ENCODE measurements at places on chromosomes 4 and X. TPM values are rescaled to one million over a fixed set of nuclear protein-coding genes. Genes with fewer than 3 reads are reported as not detected.

Gene DYNLT3
- total RNA-seq, result 15.3 TPM

Gene ATOH1
- total RNA-seq, result not detected

GRCh38 chr4:158020176-158020575 is 152.6 kb downstream of the GASK1B start:
- no peak overlapping the region for H3K4me3 ChIP-seq
- H3K27me3 ChIP-seq, result no peaks in the 10 kb centered on the region
- no peaks in the 10 kb centered on the region for H3K4me1 ChIP-seq
- H3K27ac ChIP-seq, result no peak overlapping the region
- no peaks in the 10 kb centered on the region for H3K36me3 ChIP-seq
- DNase-seq, result no peak

Gene ITGB1BP2
- total RNA-seq, result 4.9 TPM

Gene GPR82
- total RNA-seq, result 0.08 TPM

GRCh38 chrX:121254336-121254735 is 206.9 kb downstream of the GLUD2 start:
- no peak for DNase-seq
- no peaks in the 10 kb centered on the region for H3K36me3 ChIP-seq
- H3K4me3 ChIP-seq, result no peak overlapping the region
- no peaks in the 10 kb centered on the region for H3K27me3 ChIP-seq
- no peak overlapping the region for H3K27ac ChIP-seq

Gene CTAG2
- total RNA-seq, result not detected

Gene SCD5
- 0.70 TPM for total RNA-seq

DNA sequence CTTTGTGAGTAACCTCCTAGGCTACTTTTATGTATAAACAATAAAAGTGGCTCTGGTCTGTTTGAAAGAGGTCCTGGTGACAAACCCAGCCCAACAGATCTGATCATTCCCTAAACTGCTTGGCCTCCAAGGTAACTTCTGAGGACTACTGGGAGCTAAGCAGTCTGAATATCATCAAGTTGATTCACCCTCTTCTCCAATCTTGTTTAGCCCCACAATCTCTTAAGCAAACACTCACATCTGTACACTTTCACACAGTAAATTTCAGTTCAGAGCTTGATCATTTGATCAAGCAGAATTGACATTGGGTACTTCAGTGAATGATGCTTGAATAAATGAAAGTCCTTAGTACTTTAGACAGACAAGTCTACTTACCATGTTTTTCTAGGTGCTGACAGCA is 74.7 kb downstream of the HCCS start:
- no peaks in the 10 kb centered on the region for H3K36me3 ChIP-seq
- DNase-seq, result no peak
- no peaks in the 10 kb centered on the region for H3K27me3 ChIP-seq
- no peak overlapping the region for H3K27ac ChIP-seq

DNA sequence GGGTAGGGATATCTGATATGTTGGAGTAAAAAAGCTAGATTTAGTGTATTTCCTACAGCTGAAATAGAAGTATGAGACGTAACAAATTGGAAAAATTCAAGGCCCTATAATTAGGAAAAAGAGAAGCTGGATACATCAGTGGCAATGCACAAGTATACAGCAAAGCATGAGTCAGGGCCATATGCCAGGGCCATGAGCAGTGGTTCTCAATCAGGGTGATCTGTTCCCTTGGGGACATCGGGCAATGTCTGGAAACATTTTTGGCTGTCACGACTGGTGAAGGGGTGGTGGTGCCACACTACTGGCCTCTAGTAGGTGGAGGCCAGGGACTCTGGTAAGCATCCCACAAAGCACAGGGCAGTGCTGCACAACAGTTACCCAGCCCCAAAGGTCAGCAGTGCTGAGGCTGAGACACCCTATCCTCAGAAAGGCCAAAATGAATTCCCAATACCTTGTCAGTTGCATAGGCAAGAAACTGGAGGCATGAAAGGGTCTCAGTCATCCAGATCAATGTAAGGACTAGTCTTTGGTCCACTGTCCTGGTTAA is 36.8 kb upstream of the NAP1L5 start:
- peaks cover 13% of the 10 kb centered on the region for H3K36me3 ChIP-seq
- no peak overlapping the region for H3K4me3 ChIP-seq
- peaks cover 7% of the 10 kb centered on the region for H3K4me1 ChIP-seq
- DNase-seq, result no peak

DNA sequence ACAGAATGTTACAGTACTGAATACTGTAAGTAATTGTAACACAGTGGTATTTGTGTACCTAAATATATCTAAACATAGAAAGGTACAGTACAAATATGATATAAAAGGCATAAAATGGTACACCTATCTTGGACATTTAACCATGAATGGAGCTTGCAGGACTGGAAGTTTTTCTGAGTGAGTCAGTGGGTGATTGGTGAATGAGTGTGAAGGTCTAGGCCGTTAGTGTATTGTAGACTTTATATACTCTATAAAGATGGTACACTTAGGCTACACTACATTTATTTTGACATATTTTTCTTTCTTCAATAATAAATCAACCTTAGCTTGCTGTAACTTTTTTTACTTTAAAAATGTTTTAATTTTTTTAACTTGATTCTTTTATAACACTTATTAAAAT is 422.5 kb upstream of the FSTL5 start:
- H3K27ac ChIP-seq, result no peak overlapping the region
- H3K4me3 ChIP-seq, result no peak overlapping the region
- no peaks in the 10 kb centered on the region for H3K4me1 ChIP-seq
- no peak for DNase-seq

Gene KIF4A
- 19.4 TPM for total RNA-seq

DNA sequence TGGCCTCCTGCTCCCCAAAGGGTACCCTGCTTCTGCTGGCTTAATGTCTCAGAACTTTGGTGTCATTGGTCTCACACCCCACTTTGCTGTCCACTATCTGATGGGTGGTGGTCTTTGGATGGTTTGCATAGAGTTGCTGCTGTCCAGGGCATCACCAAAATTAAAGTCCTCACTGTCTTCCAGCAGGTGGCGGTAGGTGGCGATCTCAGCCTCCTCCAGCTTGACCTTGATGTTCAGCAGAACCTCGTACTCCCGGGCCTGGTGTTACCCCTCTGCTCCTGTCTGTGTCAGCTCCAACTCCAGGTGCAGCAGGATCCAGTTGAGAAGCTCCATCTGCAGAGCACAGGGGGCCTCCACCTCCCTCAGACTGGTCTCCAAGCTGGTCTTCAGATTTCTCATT is 1169.5 kb upstream of the PABPC4L start:
- DNase-seq, result no peak
- H3K27me3 ChIP-seq, result no peaks in the 10 kb centered on the region
- no peaks in the 10 kb centered on the region for H3K36me3 ChIP-seq
- no peaks in the 10 kb centered on the region for H3K4me1 ChIP-seq
- H3K4me3 ChIP-seq, result no peak overlapping the region

DNA sequence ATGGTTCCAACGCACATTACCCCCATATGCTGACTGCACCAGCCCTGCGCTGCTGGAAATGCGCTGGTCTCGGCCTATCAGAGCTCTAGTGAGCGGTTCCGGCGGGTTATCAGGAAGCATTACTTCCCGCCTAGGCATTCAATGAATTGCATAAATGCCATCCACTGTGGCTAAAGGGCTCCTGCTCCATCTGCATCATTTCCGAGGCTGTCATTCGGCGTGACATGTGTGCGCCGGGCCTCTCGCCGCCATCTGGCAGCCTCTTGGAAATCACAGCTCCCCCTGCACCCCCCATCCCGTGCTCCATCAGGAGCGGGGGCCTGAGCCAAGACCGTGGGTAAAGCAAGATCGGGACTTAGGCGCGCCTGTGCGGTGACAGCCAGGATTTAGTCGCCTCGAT is 64.4 kb downstream of the SEPSECS start:
- no peak for DNase-seq
- no peak overlapping the region for H3K4me3 ChIP-seq
- no peaks in the 10 kb centered on the region for H3K36me3 ChIP-seq
- no peak overlapping the region for H3K27ac ChIP-seq

Gene HSFX4
- not detected for total RNA-seq

- H3K36me3 ChIP-seq, result peaks cover 57% of the 10 kb centered on the region
- H3K4me1 ChIP-seq, result peaks cover 72% of the 10 kb centered on the region
- H3K27me3 ChIP-seq, result no peaks in the 10 kb centered on the region
- H3K27ac ChIP-seq, result peak overlapping the region; percentile 96
- H3K4me3 ChIP-seq, result peak overlapping the region; percentile 77
- DNase-seq, result peak; percentile 46
These were observed 557.6 kb upstream of the DIPK2B start for GRCh38 chrX:45758319-45758718.

DNA sequence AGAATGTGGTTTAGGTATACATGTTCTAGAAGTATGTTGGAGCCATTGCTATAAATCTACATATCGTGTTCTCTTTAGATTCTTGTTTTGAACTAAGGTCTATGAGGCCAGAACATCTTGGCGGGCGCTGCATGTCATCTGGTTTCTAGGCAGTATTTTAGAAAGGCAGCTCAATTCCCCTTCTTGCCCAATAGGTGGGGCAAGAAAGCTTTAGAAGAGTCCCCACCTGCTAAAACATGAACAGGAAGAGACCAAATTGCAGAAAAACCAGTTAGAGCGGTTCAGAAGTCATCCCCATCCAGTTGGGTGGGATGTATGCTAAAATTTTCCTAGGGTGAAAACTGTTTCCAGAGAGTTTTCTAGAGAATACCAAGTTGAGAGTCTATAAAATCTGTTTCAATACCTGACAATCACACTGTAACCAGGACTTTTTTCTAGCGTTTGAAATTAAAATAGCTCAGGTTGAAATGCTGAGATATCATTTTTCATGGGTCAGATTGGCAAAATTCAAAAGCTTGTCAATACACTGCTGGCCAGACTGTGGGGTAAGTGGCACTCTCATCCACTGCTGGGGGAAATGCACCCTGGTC is 17.5 kb upstream of the SH3KBP1 start:
- no peak overlapping the region for H3K4me3 ChIP-seq
- H3K27me3 ChIP-seq, result no peaks in the 10 kb centered on the region
- no peak overlapping the region for H3K27ac ChIP-seq
- H3K4me1 ChIP-seq, result peaks cover 19% of the 10 kb centered on the region
- H3K36me3 ChIP-seq, result no peaks in the 10 kb centered on the region

Gene PDCL2
- total RNA-seq, result not detected

- no peak overlapping the region for H3K27ac ChIP-seq
- H3K27me3 ChIP-seq, result peaks cover 2% of the 10 kb centered on the region
- no peak for DNase-seq
- peak overlapping the region; percentile 68 for H3K4me3 ChIP-seq
These were observed 277.6 kb downstream of the BCOR start for GRCh38 chrX:39819921-39820849.

- peaks cover 17% of the 10 kb centered on the region for H3K4me1 ChIP-seq
- H3K27me3 ChIP-seq, result no peaks in the 10 kb centered on the region
- H3K4me3 ChIP-seq, result no peak overlapping the region
These were observed 66.5 kb upstream of the MAP3K15 start for GRCh38 chrX:19581786-19582185.

Gene BMP15
- total RNA-seq, result not detected

DNA sequence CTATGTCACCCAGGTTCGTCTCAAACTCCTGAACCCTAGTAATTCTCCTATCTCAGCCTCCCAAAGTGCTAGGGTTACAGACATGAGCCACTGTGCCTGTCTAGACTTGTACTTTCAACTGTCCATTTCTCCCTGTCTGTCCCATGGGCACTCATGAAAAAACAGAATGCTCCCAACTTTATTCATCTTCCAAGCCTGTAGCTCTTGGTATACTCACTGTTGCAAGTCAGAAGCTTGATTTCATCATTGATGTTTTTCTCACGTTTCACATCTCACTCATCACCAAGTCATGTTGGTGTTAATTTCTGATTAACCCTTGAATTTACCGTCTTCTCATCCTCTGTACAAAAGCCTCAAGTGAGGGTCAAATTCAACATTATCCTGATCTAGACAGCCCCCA is 7.3 kb upstream of the SRP72 start:
- DNase-seq, result no peak
- H3K4me3 ChIP-seq, result no peak overlapping the region
- H3K4me1 ChIP-seq, result peaks cover 48% of the 10 kb centered on the region
- no peaks in the 10 kb centered on the region for H3K27me3 ChIP-seq
- peak overlapping the region; percentile 61 for H3K27ac ChIP-seq

Gene WNK3
- 0.02 TPM for total RNA-seq

DNA sequence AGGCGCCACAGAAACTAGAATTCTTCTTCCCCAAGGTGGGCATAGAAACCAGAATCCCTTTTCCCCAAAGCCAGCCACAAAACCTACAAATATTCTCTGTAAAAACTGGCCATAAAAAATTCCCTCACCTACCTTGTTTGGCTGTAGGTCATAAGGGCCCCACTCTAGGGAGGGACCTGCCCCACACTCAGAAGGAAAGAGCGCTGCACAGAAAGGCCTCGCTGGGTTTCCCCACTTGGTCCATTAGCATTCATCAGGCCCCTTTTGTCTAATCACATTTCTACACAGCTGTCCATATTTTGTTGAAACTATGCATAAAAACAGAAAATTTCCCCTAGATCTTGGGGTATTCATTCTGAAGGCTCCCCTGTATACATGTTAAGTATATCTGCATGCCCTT is 54.1 kb downstream of the PHKA2 start:
- no peaks in the 10 kb centered on the region for H3K4me1 ChIP-seq
- no peak overlapping the region for H3K27ac ChIP-seq
- H3K36me3 ChIP-seq, result peaks cover 3% of the 10 kb centered on the region

DNA sequence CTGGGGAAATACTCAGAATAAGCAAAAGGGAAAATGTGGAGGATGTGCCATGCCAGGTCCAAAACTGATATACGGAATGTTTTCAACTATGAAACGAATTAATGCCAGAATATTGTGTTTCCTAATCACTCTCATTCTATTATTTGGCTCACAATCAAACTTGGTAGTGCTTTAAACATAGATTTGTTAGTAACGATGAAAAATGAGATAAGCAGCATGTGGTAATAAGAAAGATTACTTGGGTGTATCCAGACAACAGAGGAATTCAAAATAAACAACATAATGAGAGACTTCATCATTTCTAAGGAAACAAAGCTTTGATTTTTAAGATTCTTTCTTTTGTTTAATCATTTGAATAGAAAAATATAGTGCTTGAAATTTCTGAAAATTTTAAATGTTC is 237.3 kb downstream of the TACR3 start:
- DNase-seq, result no peak
- H3K27me3 ChIP-seq, result no peaks in the 10 kb centered on the region
- H3K27ac ChIP-seq, result no peak overlapping the region

- H3K27ac ChIP-seq, result peak within 1 kb of the TSS; percentile 78
- peaks cover 4% of the 10 kb centered on the region for H3K27me3 ChIP-seq
- DNase-seq, result peak; percentile 25
- H3K4me1 ChIP-seq, result peaks cover 35% of the 10 kb centered on the region
These were observed at the start of gene KLF8 for GRCh38 chrX:56232221-56233082. Gene KLF8, plus strand, starts transcription at chrX:56232356. Its CDS starts 979 bp downstream, at chrX:56233335.

- DNase-seq, result no peak
- H3K27ac ChIP-seq, result no peak overlapping the region
- H3K4me3 ChIP-seq, result no peak overlapping the region
- peaks cover 2% of the 10 kb centered on the region for H3K4me1 ChIP-seq
- no peaks in the 10 kb centered on the region for H3K36me3 ChIP-seq
These were observed 68.7 kb downstream of the PAK3 start for GRCh38 chrX:111164728-111165127.

Gene STBD1
- 0.51 TPM for total RNA-seq

DNA sequence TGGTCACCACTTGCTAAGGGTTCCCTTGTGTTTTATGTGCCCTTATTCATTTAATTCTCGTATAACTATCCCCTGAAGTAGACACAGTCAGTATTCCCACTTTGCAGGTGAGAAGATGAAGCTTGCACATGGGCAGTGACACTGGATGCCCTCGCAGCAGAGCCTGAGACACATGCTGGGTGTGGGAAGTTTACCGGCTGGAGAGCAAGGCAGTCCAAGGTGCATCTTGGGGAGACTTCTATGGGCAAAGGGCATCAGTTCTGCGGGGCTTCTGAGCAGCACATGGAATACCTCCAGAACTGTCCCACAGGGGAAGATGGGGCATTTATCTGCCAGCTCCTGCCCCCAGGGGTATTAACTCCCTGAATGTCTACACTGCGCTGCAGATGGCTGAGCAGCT is 92.2 kb downstream of the SLC2A9 start:
- no peaks in the 10 kb centered on the region for H3K4me1 ChIP-seq
- H3K4me3 ChIP-seq, result no peak overlapping the region
- DNase-seq, result no peak
- H3K36me3 ChIP-seq, result no peaks in the 10 kb centered on the region
